ENCODE measurements at places on chromosomes 1 and 21. TPM values are rescaled to one million over a fixed set of nuclear protein-coding genes. Genes with fewer than 3 reads are reported as not detected.
A peak's percentile ranks its signal among the peaks of the same experiment; 100 is the strongest.

Gene RXFP4
- 0.39 TPM for polyA plus RNA-seq

Gene TMEM35B
- 104 TPM for polyA plus RNA-seq

Gene TNFRSF18
- 0.18 TPM for polyA plus RNA-seq

Gene F3
- polyA plus RNA-seq, result 116 TPM

Gene SLC2A5
- 0.25 TPM for polyA plus RNA-seq

Gene THEM5
- polyA plus RNA-seq, result not detected

Gene GRHL3
- polyA plus RNA-seq, result not detected

Gene IL20
- not detected for polyA plus RNA-seq

Gene APOBEC4
- not detected for polyA plus RNA-seq

GRCh38 chr1:20708057-20708456 is 9.8 kb downstream of the KIF17 start:
- DNase-seq, result no peak
- H3K27ac ChIP-seq, result no peak overlapping the region
- H3K4me3 ChIP-seq, result no peak overlapping the region
- H3K36me3 ChIP-seq, result no peaks in the 10 kb centered on the region
- H3K4me1 ChIP-seq, result no peaks in the 10 kb centered on the region

DNA sequence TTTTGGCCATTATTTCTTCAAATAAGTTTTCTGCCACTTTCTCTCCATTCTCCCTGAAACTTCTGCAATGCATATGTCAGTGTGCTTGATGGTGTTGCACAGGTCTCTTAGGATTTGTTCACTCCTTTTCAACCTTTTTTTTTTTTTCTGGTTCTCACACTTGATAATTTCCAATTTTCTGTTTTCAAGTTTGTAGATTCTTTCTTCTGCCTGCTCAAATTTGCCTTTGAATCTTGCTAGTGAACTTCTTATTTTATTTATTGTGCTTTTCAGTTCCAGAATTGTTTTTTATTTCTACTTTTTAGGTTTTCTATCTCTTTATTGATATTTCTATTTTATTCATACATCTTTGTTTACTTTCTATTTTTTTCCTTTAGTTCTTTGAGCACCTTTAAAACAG is 48.4 kb upstream of the PTPRC start:
- no peak overlapping the region for H3K27ac ChIP-seq
- no peaks in the 10 kb centered on the region for H3K4me1 ChIP-seq
- H3K4me3 ChIP-seq, result no peak overlapping the region
- H3K36me3 ChIP-seq, result no peaks in the 10 kb centered on the region
- no peaks in the 10 kb centered on the region for H3K27me3 ChIP-seq
- DNase-seq, result no peak

- H3K4me1 ChIP-seq, result no peaks in the 10 kb centered on the region
- DNase-seq, result no peak
- H3K4me3 ChIP-seq, result no peak overlapping the region
Observed at GRCh38 chr1:220255204-220255603, 17.0 kb downstream of the RAB3GAP2 start.

- no peak overlapping the region for H3K4me3 ChIP-seq
- peaks cover 13% of the 10 kb centered on the region for H3K4me1 ChIP-seq
- H3K27ac ChIP-seq, result no peak overlapping the region
- no peak for DNase-seq
- no peaks in the 10 kb centered on the region for H3K27me3 ChIP-seq
- H3K36me3 ChIP-seq, result no peaks in the 10 kb centered on the region
Observed at GRCh38 chr1:68223687-68224086, 8.6 kb downstream of the WLS start.

DNA sequence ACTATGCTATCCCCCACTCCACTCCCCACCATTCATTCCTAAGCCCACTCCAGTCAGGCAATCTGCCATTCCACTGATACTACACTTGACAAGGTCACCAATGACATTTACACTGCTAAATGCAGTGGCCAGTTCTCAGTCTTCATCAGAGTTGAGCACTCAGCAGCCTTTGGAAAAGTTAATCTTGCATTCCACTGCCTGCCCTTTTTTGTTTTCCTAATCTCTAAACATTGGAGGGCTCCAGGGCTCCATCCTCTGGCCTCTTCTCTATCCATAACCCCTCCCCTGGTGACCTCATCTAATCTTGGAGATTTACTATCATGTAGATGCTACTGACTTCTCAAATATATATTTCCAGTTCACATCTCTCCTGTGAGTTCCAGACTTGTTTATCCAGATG is 70.9 kb upstream of the S1PR1 start:
- H3K27me3 ChIP-seq, result no peaks in the 10 kb centered on the region
- H3K4me1 ChIP-seq, result no peaks in the 10 kb centered on the region
- DNase-seq, result no peak
- H3K4me3 ChIP-seq, result no peak overlapping the region
- H3K36me3 ChIP-seq, result no peaks in the 10 kb centered on the region

- peaks cover 32% of the 10 kb centered on the region for H3K4me1 ChIP-seq
- H3K4me3 ChIP-seq, result no peak overlapping the region
- H3K27ac ChIP-seq, result no peak overlapping the region
- no peaks in the 10 kb centered on the region for H3K36me3 ChIP-seq
- no peaks in the 10 kb centered on the region for H3K27me3 ChIP-seq
Observed at GRCh38 chr21:35632711-35633110, 427.6 kb downstream of the SETD4 start.

DNA sequence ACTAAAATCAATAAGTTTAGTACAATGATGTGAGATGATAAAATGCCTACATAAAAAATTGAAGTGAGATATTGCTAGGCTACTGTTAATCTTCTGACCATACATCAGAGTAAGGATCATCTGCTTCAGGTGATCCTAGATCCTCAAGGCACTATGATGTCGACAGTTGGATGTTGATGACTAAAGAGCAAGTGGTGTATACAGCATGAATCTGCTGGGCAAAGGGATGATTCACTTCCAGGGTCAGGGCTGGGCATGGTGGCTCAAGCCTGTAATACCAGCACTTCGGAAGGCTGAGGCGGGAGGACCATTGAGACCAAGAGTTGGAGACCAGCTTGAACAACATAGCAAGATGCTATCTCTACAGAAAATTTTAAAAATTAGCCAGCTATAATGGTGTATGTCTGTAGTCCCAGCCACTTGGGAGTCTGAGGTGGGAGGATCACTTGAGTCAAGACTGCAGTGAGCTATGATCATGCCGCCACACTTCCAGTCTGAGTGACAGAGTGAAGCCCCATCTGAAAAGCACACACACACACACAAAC is 24.6 kb downstream of the NUF2 start:
- no peaks in the 10 kb centered on the region for H3K36me3 ChIP-seq
- H3K4me3 ChIP-seq, result no peak overlapping the region
- no peak overlapping the region for H3K27ac ChIP-seq

GRCh38 chr1:53342735-53343470 is 15.0 kb upstream of the LRP8 start:
- H3K4me3 ChIP-seq, result no peak overlapping the region
- no peaks in the 10 kb centered on the region for H3K36me3 ChIP-seq
- no peak for DNase-seq

- no peaks in the 10 kb centered on the region for H3K4me1 ChIP-seq
- no peak for DNase-seq
- no peaks in the 10 kb centered on the region for H3K27me3 ChIP-seq
- no peaks in the 10 kb centered on the region for H3K36me3 ChIP-seq
Observed at GRCh38 chr1:209815490-209815889, 9.5 kb upstream of the IRF6 start.

GRCh38 chr1:64969305-64970046 is 3.1 kb upstream of the JAK1 start:
- peaks cover 4% of the 10 kb centered on the region for H3K4me1 ChIP-seq
- H3K4me3 ChIP-seq, result no peak overlapping the region
- no peaks in the 10 kb centered on the region for H3K36me3 ChIP-seq
- H3K27me3 ChIP-seq, result no peaks in the 10 kb centered on the region
- DNase-seq, result no peak

DNA sequence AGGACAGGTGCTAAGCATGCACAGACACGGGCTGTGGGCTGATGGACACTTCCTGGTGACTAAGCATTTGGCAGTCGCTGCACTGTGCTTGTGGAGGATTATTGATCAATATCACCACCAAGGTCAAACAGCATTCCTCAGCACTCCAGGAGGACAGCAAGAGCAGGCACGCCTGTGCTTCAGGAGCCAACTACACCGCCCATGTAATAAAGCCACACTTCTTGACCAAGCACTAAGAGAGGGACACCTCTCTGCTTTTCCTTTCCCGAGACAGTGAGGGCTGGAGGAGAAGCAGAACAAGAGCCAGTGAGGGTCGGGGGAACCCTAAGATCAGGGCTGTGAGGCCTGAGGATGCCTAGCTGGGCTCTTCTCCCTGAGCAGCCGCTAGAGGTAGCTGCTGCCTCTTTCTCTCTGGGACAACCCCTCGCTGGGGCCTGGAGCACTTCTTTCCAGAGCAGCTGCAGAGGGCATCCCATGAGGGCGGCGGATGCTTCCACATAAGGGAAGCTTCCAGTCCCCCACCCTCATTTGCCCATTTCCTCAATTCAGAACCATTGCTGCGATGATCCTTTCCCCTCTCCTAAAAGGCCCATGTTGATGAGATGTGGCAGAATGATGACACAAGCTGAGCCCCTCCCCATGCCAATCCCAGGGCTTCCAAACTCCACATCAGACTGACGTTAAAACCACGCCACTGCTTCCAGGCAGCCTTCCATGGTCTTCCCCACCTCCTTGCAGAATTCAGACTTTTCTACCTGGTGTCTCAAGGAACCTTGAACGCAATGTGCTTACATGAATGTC is 19.1 kb downstream of the RAB7B start:
- DNase-seq, result peak; percentile 82
- H3K4me3 ChIP-seq, result no peak overlapping the region
- no peaks in the 10 kb centered on the region for H3K4me1 ChIP-seq
- H3K27ac ChIP-seq, result no peak overlapping the region
- H3K27me3 ChIP-seq, result no peaks in the 10 kb centered on the region

DNA sequence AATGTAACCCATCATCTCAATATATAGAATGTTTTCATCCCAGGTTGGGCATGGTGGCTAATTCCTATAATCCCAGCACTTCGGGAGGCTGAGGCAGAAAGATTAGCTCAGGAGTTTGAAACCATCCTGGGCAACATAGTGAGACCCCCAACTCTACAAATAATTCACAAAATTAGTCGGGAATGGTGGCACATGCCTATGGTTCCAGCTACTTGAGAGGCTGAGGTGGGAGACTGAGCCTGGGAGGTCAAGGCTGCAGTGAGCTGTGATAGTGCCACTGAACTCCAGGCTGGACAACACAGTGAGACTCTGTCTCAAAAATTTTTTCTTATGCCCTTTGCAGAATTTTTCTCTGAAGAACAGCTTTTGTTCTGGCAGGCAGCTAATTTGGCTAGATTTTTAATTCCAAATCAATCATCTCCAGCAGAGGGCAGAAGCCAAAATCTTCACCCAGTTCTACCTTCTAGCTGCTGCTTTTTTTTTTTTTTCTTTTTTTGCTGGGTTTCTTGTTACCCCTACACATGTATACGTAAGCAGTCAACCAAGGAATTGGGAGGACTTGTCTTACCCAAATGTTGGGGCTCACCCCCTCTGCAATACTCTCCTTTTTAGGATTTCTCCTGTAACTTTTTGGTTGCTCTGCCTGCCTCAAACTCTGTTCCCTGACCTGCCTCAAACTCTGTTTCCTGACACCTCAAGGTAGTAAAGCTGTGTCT is 2.7 kb upstream of the RAD54L start:
- DNase-seq, result peak; percentile 60
- no peak overlapping the region for H3K4me3 ChIP-seq
- no peaks in the 10 kb centered on the region for H3K27me3 ChIP-seq
- H3K4me1 ChIP-seq, result peaks cover 11% of the 10 kb centered on the region
- H3K36me3 ChIP-seq, result no peaks in the 10 kb centered on the region

DNA sequence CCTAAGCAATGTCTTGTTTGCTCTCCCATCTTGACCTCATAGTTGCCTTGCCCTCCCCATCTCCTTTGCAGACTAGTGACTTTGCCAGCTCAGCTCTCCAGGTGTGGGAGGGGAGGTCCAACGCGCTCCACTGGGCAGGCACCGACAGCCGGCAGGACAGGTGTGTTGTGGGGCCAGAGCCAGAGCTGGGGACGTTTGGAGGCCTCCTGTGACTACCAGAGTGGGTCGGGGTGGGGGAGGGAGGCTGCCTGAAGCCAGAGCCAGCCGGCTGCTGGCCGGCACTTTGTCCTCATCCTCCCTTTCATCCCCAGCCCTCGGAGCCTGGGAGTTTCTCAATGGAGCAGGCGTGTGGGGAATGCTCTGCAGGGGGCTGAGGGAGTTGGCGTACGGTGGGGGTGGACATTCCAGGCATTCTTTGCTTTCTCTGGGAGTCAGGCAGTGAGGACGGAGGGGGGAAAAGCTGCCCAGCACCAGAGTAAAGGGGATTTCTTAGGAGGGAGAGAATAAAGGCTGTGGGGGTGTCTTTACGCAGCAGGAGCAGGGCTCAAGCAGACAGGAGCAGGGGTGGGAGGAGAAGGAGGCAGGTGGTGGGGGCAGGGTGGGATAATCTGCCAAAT is 20.2 kb downstream of the NUAK2 start:
- H3K4me3 ChIP-seq, result no peak overlapping the region
- no peaks in the 10 kb centered on the region for H3K27me3 ChIP-seq
- DNase-seq, result peak; percentile 86
- H3K36me3 ChIP-seq, result no peaks in the 10 kb centered on the region
- H3K4me1 ChIP-seq, result peaks cover 63% of the 10 kb centered on the region

DNA sequence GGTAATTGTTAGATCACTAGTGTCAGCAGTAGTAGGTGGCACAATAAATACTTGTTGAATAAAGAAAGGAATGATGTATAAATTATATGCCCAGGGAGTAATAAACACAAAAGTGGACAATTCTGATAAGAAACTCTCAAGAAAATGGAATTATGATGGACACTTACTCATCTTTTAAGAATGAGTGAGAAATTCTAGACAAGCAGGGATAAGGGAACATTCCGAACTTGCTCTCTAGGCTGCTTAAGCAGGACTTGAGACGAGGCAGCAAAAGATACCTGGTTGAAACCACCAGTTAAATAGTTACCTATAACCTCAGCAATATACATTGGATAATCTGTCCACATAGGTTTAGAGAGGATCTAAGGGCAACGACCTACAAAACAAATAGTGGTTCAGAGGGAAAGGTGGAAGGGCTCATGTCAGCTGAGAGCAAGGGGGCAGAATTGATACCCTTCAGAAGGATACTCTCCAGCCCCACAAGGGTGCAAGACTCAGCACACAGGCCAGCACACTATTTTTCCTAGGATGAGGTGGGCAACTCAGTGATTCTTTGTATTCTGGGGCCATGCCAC is 46.3 kb downstream of the XCL2 start:
- H3K27me3 ChIP-seq, result no peaks in the 10 kb centered on the region
- H3K27ac ChIP-seq, result no peak overlapping the region
- H3K4me1 ChIP-seq, result no peaks in the 10 kb centered on the region

- DNase-seq, result no peak
- no peaks in the 10 kb centered on the region for H3K27me3 ChIP-seq
- H3K36me3 ChIP-seq, result no peaks in the 10 kb centered on the region
- H3K27ac ChIP-seq, result no peak overlapping the region
- no peak overlapping the region for H3K4me3 ChIP-seq
Observed at GRCh38 chr1:221643404-221644144, 98.3 kb downstream of the DUSP10 start.

- no peaks in the 10 kb centered on the region for H3K27me3 ChIP-seq
- no peaks in the 10 kb centered on the region for H3K36me3 ChIP-seq
- H3K4me3 ChIP-seq, result no peak overlapping the region
- no peak overlapping the region for H3K27ac ChIP-seq
- no peak for DNase-seq
Observed at GRCh38 chr1:217153361-217153760, 430.1 kb upstream of the ESRRG start.
